ENCODE measurements at places on chromosomes 6 and 20.

- DNase-seq, result no peak
Observed at GRCh38 chr6:112061605-112062004, 7.7 kb downstream of the CCN6 start.

DNA sequence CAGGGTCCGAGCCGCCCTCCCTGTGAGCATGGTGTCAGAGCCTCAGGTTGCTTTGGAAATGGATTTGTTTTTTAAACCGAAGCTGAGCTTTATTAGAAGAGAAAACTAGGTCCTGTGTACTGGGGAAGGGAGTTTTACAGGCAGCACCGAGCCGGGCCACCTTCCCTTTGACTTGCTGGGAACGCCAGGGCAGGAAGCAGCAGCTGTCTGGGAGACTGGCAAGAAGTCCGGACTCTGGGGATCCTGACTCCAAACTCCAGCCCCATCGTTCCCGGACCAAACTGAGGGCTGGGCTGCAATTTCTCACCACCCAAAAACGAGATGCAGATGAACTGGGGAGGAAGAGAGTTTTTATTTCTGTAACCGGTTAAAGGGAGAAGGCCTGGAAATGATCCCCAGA lies 214.9 kb upstream of the KCNG1 start:
- no peak for DNase-seq

DNA sequence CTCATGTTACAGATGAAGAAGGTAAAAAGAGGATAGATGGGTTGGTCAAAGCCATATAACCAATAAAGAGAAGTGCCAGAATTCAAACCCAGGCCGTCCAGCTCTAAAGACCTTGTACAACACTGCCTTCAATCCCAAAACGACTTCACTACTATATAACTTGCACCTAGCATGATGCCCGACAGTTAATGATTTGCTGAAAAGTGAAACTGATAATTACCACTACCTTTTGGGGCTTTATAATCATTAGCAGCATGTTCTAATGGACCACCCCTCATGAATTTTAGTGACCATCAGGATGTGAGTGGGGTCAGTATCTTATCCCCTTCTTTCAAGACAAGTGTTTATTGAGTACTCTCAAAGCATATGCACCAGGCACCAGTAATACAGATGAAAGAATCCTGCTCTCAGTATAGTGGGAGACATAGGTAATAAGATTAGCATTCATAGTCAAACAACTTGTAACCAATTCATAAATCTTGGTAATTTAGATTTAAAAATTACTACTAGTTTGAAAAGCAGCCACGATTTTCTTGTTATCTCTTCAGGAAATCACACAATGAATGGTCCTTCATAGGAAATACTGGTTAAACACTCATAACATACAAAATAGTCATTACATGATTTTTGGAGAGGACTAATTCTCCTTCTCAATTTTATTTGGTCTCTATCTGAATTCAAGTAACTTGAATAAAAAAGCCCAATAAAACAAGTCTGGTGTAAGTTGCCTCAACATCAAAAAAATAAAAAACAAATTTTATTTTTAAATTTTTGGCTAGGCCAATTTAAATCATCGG lies 98.0 kb downstream of the EPB41L2 start:
- no peak for DNase-seq

GRCh38 chr20:41150664-41151063 lies 13.3 kb downstream of the PLCG1 start:
- DNase-seq, result no peak

DNA sequence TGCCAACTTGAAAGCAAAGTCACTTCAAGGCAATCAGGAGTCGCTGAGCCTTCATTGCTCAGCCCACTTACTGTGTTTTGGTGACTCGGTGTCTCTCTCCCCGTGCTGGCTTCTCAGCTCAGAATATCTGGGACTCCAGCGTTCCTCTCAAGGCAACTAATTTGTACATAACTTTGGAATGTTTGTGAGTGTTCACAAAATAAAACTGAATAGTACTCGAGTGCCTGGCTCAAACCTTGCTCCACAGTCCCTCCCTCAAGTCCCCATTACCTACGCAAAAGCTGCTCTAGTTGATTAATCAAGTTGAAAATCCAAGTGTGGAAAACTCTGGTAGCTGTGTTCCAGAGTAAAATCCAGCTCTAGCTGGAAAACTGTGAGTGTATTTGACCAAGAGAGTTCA lies 8.6 kb downstream of the IPCEF1 start:
- no peak for DNase-seq

GRCh38 chr6:116446399-116446798 lies 14.8 kb upstream of the CALHM6 start:
- peak; percentile 82 for DNase-seq

DNA sequence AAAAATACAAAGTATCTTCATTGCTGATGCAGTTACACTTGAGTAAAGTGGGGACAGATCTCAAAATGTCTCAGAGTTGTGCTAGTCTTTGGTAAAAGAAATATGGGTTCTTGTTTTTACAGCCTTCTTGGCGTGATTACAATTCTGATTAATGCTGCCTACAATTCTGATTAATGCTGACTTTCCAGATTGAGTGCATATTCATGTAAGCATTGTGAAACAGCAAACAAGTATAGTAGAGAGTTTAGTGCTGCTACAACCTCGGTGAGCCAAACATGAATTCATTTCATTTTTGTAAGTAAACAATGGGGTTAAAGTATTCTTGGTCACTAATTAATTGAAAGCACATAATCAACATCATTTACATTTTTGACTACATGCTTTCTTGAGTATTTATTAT lies at the start of gene DEFB113:
TSS of gene DEFB113 (minus strand) at position 21 of the 400 bp plus-strand sequence. CDS start at position 21, 0 bp downstream.
- no peak for DNase-seq

GRCh38 chr20:36405255-36405654 lies 99.1 kb downstream of the DLGAP4 start:
- peak; percentile 8 for DNase-seq

DNA sequence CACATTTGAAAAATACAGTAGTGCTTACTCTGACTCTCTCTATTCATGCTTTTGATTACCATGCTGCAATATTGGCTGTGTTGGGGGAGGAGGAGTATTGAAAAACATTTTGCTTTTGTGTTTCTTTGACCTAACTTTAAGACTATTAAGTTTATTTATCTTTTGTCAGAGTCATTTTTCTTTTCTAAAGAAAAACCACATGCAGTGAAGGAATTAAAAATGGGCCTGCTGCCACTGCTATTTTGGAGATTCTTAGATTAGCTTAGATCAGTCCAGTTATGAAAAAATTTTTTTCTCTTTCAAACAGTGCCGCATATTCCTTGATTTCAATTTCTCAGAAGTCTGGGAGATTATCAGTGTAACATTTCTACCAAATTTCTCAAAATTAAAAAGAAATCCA lies 36.1 kb downstream of the BCKDHB start:
- DNase-seq, result no peak

DNA sequence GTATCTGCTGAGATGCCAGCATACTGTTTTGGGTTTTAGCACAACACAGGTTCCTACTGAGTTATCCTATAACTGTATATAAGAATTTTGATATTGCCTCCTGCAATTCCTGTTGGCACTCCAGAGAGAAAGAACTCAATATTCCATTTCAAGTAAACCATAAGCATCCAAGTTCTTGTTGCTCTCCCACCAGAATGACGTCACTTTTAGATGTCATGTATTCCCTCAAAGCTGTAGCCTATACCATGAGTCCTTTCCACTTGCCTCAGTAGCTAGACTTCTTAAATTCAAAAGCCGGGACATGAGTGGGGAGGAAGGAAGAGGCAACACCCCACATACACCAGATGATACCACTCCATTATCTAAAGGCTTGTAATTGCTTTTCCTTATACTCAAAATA lies 171.5 kb downstream of the ALDH8A1 start:
- no peak for DNase-seq

DNA sequence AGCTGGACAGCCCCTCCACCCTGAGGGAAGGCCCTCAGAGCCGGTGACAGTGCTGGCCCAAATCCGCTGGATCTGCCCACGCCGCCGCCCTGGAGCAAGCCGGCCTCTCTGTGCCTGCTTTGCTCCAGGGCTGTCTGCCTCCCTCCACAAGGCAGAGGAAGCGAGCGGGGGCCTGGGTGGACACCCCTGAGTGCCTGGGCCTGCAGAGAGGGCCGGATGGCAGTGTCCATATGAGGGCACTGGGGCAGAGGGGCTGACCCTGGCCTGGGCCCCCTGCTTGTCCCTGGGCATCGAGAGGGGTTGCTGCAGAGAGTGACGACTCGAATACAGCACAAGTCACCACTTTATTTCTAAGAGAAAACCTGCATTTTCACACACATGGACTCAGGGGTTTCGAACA lies 348.6 kb downstream of the ZFAND3 start:
- DNase-seq, result no peak

- no peak for DNase-seq
Observed at GRCh38 chr6:111503194-111503593, 20.2 kb upstream of the REV3L start.

- no peak for DNase-seq
Observed at GRCh38 chr6:70270287-70271005, 32.4 kb downstream of the COL9A1 start.

DNA sequence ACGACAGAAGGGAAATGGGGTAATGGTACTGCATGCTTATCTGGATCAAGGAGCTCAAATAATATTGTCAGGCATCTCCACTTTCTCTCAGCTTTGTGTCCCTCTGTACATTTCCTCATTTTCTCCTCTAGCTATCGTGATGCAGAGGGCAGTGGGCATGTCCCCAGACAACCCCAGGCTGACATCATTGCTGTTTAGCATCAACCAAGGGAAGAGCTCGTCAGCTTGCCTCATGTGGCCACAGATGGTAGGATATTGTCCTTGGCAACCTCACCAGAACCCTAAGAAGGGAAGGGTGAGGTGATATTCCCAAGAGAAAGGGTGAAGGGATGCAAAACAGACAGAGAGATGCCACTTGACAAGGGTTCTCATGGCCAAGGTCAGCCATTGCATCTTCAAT lies 58.3 kb downstream of the MAFB start:
- no peak for DNase-seq

DNA sequence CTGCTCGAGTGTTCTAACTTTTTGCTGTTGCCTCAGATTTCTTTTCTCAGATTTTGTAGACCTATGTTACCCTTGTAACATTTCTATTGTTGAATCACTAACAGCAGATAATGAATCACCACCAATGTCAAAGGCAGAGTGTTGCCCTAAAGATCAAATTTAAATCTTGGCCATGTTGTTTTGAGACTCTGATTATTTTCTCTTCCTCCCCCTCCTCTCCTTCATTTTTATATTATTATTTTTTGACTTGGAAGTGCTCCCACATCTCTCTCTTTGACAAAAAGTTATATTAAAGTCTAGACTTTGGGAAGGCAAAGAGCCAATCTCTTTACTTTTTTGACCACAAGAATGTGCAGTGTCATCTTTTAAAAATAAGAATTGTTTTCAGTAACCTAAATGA lies 422.7 kb downstream of the NKAIN2 start:
- peak; percentile 1 for DNase-seq

DNA sequence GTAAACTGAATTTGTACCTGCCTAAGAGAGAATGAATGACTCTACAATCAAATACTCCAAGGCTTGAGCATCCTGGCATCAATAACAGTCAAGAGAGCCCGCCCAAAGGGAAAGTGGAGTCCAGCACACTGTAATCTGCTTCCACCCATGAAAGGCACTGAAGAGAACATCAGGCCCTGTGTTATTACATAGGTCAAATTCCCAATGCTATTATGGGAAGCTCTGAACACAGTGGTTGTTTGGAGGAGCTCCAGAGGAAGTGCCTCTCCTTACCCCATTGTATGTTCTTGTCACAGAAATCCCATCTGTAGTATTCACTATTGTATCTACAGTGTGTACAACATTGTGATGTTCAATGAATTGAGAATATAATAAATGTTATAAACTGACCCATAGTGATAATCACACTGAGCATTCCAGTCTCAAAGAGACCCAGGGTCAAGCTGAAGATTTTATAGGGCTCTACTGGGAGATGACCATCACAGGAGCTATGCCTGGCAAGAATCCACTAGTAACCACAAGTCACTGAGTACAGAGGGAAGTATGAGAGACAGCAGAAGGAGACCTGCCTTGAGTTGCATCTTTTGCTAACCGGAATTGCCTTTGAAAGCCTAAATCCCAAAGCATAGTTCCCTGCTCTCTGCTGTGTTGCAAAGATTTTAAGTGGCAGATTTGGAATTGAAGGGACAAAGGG lies 446.7 kb downstream of the GJA1 start:
- DNase-seq, result peak; percentile 93

- DNase-seq, result no peak
Observed at GRCh38 chr6:39193201-39193791, 36.0 kb downstream of the KCNK5 start.

DNA sequence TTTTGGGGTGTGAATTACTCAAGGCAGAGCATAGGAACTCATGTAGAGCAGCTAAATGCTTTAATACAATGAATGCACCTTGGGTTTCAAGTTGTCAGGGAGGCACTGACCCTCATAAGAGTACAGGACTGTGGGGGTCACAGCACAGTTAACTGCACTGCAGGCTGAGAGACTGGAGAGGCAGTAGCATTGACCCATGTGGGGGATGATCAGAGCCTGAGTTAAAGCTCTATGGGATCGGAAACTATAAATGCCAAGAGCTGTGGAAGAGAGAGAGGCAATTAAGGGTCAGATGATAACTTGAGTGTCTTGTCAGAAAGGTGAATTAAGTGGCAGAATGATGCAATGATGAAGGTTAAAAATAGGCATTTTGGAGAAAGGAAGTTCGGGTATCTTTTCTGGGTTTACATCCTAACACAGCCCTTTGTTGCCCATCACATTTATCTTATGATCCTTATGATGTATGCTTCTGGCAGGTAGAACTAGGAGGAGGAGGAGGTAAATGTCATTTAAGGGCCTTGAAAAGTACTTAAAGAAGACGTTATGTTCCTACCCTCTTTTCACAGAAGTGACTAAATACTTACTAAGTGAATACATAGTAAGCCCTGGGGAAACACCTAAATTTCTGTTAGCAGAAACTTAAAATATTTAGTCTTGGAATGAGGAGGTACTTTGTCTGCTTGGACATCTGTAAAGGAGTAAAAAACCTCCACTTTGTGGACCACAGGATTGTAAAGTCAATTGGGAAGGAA lies 24.2 kb downstream of the LRRC1 start:
- DNase-seq, result no peak

DNA sequence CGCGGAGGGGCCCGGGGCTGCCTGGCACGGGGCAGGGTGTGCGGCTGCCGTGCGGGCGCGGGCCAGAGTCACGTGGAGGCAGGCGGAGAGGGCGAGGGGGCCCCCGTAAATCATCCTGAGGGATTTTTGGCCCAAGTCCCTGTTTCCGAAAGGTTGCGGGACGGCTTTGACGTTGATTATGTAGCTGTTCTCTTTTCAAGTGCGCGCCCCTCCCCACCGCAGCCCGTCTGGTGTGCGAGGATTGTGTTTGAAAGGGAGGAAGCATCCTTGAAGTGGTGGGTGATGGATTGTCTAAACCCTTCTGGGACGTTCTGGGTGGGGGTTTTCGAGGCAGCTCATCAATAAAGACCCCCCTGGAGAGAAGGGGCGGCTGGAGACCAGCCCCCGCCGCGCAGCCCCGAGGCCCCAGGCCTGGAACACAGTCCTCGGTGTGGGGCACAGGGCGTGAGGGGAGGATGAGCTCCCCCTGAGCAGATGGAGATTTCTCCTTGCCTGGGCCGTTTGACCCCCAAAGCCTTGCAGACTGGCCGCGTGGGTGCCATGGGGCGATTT lies 7.0 kb upstream of the FOXF2 start:
- DNase-seq, result no peak

DNA sequence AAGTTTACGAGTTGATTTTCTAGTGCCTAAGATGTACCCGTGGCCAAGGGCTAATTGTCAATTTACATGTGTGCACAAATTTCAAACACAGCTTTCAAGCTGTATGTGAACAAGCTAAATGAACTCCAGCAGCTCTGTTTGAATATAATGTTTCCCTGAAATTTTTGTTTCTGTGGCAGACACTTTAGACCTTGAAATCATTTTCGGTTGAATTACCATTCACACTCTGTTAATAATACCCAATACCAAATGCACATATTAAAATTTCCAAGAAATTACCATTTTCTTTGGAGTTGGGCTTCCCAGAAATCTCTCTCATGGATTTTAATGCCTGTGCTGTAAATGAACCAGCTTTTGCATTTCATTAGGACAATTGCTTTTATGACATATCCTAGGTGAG lies 506.1 kb upstream of the ID4 start:
- no peak for DNase-seq
